ENCODE measurements at places on chromosomes 4 and X. TPM values are rescaled to one million over a fixed set of nuclear protein-coding genes. Genes with fewer than 3 reads are reported as not detected.

HAUS7 gene
- 22.9 TPM for total RNA-seq

LUZP4 gene
- not detected for total RNA-seq

SSX4B gene
- not detected for total RNA-seq

SH3D19 gene
- 41.2 TPM for total RNA-seq

HERC5 gene
- 7.0 TPM for total RNA-seq

TRIM61 gene
- total RNA-seq = 2.4 TPM

MOB1B gene
- total RNA-seq = 36.9 TPM

STOX2 gene
- total RNA-seq = 104 TPM

ARHGEF38 gene
- total RNA-seq = 0.22 TPM

LRRC66 gene
- total RNA-seq = 0.44 TPM

SPANXN3 gene
- total RNA-seq = not detected

MAMLD1 gene
- 0.93 TPM for total RNA-seq

GPC3 gene
- total RNA-seq = 859 TPM

GPR143 gene
- total RNA-seq = 7.3 TPM
